ENCODE measurements at places on chromosomes 6 and 20. TPM values are rescaled to one million over a fixed set of nuclear protein-coding genes. Genes with fewer than 3 reads are reported as not detected.

PDYN gene
- total RNA-seq: not detected

TFAP2C gene
- total RNA-seq: not detected

TENT5A gene
- 0.48 TPM for total RNA-seq

MATN4 gene
- not detected for total RNA-seq

SYCP2L gene
- total RNA-seq: not detected

- no peak overlapping the region for H3K27ac ChIP-seq
- no peaks in the 10 kb centered on the region for H3K27me3 ChIP-seq
- no peaks in the 10 kb centered on the region for H3K36me3 ChIP-seq
- H3K4me1 ChIP-seq: no peaks in the 10 kb centered on the region
- DNase-seq: no peak
These were observed 16.9 kb upstream of the SLC22A16 start for GRCh38 chr6:110493253-110493800.

DNA sequence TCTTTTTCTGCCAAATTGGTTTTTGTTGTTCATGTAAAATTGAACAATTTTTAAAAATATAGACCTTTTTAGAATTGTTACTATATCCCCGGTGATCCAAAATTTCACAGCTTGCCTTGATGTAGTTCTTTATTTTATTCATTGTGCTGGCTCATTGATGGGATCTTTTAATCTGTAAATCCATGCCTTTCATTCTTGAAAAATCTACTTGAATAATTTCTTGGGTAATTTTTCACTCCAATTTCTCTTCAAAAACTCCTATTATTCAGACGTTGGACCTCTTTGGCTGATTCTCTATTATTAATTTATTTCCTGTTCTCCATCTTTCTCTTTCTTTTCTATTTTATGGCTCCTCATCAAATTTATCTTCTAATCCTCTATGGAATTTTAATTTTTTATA is 476.1 kb upstream of the CITED2 start:
- H3K4me1 ChIP-seq: no peaks in the 10 kb centered on the region
- H3K27ac ChIP-seq: no peak overlapping the region
- H3K4me3 ChIP-seq: no peak overlapping the region
- H3K27me3 ChIP-seq: no peaks in the 10 kb centered on the region
- H3K36me3 ChIP-seq: no peaks in the 10 kb centered on the region

- H3K27me3 ChIP-seq: no peaks in the 10 kb centered on the region
- H3K27ac ChIP-seq: no peak overlapping the region
- no peaks in the 10 kb centered on the region for H3K36me3 ChIP-seq
- DNase-seq: no peak
- H3K4me3 ChIP-seq: no peak overlapping the region
These were observed 218.6 kb downstream of the PKHD1 start for GRCh38 chr6:51868591-51869355.

DNA sequence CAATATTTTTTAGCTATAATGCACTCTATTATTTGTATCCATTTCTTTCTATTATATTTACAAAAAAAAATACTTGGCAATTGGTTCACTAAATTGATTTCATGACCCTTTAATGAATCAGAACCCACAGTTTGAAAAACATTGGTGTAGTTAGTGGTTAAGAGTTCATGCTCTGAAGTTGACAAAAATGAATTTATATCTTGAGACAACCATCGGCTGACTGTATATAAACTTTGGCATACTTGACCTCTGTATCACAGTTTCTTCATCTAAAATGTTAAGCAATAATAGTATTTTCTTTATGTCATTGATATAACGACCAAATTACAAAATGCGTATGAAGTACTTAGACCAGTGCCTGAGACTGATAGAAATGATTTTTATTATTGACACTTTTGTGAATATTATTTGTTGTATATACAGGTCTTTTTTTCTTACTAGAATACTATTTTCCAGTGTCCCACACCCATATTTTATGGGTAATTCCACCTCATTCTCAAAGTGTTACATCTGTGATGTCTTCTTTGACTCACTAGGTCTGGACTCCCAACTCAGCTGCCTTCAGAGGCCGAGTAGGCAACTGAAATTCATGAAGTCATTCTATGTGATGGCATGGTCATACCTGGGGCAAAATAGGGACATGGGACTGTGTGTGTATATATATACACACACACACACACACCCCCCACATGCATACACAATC is 459.2 kb downstream of the RFPL4B start:
- H3K4me1 ChIP-seq: no peaks in the 10 kb centered on the region
- no peak overlapping the region for H3K27ac ChIP-seq
- no peak overlapping the region for H3K4me3 ChIP-seq
- H3K27me3 ChIP-seq: no peaks in the 10 kb centered on the region
- no peak for DNase-seq

- H3K27me3 ChIP-seq: no peaks in the 10 kb centered on the region
- H3K4me3 ChIP-seq: no peak overlapping the region
- H3K4me1 ChIP-seq: no peaks in the 10 kb centered on the region
- H3K27ac ChIP-seq: no peak overlapping the region
These were observed 809.7 kb upstream of the ADGRB3 start for GRCh38 chr6:67825201-67825895.

- DNase-seq: peak; percentile 37
- peaks cover 21% of the 10 kb centered on the region for H3K4me1 ChIP-seq
- H3K4me3 ChIP-seq: peak overlapping the region; percentile 25
- H3K36me3 ChIP-seq: no peaks in the 10 kb centered on the region
These were observed 258.5 kb downstream of the KIF16B start for GRCh38 chr20:16314748-16315159.

DNA sequence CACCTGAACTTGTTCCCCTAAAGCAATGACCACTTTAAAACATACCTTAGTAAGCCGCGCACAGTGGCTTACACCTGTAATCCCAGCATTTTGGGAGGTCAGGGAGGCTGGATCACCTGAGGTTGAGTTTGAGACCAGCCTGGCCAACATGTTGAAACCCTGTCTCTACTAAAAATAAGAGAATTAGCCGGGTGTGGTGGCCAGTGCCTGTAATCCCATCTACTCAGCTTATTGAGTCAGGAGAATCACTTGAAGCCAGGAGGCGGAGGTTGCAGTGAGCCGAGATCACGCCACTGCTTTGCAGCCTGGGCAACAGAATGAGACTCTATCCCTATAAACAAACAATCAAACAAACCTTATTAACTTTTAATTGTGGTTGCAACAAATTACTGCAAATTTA is 1.6 kb upstream of the RAET1E start:
- H3K27me3 ChIP-seq: peaks cover 8% of the 10 kb centered on the region
- no peaks in the 10 kb centered on the region for H3K4me1 ChIP-seq
- no peaks in the 10 kb centered on the region for H3K36me3 ChIP-seq
- no peak overlapping the region for H3K27ac ChIP-seq
- DNase-seq: no peak

- H3K27ac ChIP-seq: no peak overlapping the region
- no peaks in the 10 kb centered on the region for H3K27me3 ChIP-seq
- H3K4me3 ChIP-seq: no peak overlapping the region
- no peaks in the 10 kb centered on the region for H3K36me3 ChIP-seq
These were observed 40.5 kb downstream of the HMGN3 start for GRCh38 chr6:79193971-79194370.

DNA sequence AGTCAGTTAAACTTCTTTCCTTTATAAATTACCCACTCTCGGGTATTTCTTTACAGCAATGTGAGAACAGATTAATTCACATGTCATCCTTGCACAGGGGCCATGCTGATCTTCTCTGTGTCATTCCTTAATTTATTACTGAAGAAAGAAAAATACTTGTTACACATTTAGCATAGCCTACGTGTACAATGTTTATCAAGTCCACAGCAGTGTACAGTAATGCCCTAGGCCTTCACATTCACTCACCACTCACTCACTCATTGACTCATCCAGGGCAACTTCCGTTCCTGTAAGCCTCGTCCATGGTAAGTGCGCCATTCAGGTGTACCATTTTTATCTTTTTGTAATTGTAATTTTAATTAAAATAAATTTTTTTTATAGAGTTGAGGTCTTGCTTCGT is 73.6 kb downstream of the RSPH3 start:
- DNase-seq: no peak
- H3K4me3 ChIP-seq: no peak overlapping the region
- no peak overlapping the region for H3K27ac ChIP-seq
- H3K36me3 ChIP-seq: no peaks in the 10 kb centered on the region
- H3K27me3 ChIP-seq: no peaks in the 10 kb centered on the region

DNA sequence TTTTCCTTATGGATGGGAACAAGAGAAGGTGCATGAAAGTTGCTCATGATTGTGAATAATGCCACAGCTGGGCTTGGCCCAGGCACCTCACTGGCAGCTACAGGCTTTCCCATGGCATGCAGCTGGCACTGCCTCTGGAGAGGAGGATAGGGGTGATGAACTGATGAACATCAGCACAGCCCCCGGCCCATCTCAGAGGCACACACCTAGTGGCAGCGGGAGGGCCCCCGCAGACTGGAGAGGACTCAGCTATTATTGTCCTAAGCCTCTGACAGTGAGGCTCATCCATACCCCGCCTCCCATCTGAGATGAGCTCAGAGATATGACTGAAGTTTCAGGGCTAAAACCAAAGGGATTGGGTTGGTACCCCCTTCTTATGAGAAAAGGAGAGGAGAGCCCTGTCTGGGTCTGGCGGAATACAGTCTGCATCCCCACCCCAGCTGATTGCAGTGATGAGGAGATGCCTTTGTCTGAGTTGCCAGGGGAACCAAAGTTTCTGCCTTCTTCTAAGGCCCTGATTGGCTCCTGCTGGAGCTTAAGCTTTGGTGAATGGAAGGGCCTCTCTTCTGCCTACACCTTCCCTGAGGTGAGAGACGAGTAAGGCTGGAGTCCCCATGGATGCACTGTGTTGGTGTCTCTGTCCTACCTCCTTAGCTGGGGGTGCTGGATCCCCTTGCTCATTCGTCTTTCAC is 27.6 kb upstream of the EPB41L1 start:
- no peaks in the 10 kb centered on the region for H3K36me3 ChIP-seq
- H3K27ac ChIP-seq: no peak overlapping the region
- H3K27me3 ChIP-seq: peaks cover 4% of the 10 kb centered on the region
- H3K4me3 ChIP-seq: no peak overlapping the region
- no peaks in the 10 kb centered on the region for H3K4me1 ChIP-seq

GRCh38 chr6:28296520-28297060 is 15.2 kb downstream of the PGBD1 start:
- DNase-seq: no peak
- H3K4me1 ChIP-seq: no peaks in the 10 kb centered on the region
- H3K27ac ChIP-seq: no peak overlapping the region
- no peaks in the 10 kb centered on the region for H3K27me3 ChIP-seq
- no peak overlapping the region for H3K4me3 ChIP-seq

DNA sequence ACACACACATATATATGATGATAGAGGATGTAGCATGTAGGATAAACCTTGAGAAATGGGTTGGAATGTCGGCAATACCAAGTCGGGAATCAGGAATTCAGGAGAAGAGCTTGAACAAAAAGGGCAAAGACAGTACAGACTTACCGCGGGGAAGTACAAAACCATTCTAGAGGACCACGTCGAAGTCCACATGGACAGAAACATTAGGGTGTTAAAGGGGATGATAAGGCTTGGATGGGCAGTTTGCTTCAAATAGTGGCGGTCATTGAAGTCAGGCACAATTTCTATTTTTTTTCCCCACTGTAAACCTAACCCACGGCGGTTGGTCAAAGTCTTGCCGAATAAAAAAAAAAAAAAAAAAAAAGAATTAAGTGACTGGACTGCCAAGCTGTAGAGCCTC is 766 bp upstream of the NUS1 start:
- H3K27ac ChIP-seq: peak overlapping the region; percentile 82
- H3K4me3 ChIP-seq: peak overlapping the region; percentile 74
- H3K36me3 ChIP-seq: no peaks in the 10 kb centered on the region
- DNase-seq: no peak
- no peaks in the 10 kb centered on the region for H3K4me1 ChIP-seq

DNA sequence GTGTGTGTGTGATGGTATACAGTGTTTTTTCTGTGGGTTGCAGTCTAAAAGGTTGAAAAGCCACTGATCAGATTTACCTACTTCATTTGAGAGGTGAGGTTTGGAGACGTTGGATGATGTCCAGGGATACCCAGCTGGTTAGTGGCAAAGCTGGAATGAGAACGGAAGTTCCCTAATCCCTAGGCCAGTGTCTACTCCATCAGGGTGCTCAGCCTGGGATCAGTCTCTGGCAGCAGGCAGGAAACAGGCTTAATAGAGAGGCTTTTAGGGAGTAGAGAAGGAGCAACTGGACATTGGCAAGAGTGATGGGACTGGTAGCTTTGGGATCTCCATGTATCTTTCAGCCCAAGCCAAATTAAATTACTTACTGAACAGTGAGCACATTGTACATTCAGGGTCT is 80.7 kb downstream of the C6orf52 start:
- no peak for DNase-seq
- no peaks in the 10 kb centered on the region for H3K4me1 ChIP-seq
- H3K4me3 ChIP-seq: no peak overlapping the region
- no peaks in the 10 kb centered on the region for H3K36me3 ChIP-seq

- H3K36me3 ChIP-seq: peaks cover 4% of the 10 kb centered on the region
- H3K27ac ChIP-seq: no peak overlapping the region
- no peak for DNase-seq
- H3K27me3 ChIP-seq: no peaks in the 10 kb centered on the region
These were observed 1.5 kb downstream of the ROMO1 start for GRCh38 chr20:35700625-35701148.

DNA sequence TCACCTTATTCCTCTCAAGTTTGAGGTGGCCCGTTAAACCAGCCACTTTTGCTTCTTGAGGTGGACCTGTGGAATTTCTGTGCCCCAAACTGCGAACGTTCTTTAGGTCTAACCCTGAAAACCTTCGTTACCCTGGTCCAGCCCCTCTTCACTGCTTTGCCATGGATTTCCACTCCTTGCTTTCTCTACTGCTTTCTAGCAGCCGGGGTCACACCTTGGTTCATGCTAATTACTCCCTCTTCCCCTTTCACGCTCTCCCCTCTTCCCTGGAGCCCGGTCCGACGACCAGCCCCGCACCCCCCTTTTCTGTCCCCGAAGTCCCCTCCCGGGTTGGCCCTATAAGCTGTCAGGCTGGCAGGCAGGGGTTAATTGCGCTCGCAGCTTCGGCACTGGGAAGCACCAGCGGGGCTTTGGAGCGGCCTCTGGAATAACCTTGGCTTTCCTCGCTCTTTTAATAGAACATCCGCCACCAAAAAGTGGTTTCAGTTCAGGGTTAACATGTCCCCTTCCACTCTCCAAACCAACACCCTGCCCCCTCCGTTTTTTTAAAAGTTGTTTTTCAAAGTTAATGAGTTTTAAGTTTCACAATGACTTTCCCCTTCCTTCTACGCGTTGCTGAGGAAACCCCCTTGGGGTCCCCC is 1.4 kb upstream of the HIVEP1 start:
- no peaks in the 10 kb centered on the region for H3K27me3 ChIP-seq
- peaks cover 8% of the 10 kb centered on the region for H3K4me1 ChIP-seq
- DNase-seq: no peak
- H3K4me3 ChIP-seq: peak overlapping the region; percentile 68
- H3K36me3 ChIP-seq: 0 out of 2 replicates have a peak, but pooled peaks cover 4% of the 10 kb centered on the region

GRCh38 chr6:144617708-144618107 is 332.6 kb downstream of the UTRN start:
- H3K36me3 ChIP-seq: no peaks in the 10 kb centered on the region
- peaks cover 3% of the 10 kb centered on the region for H3K4me1 ChIP-seq
- no peak overlapping the region for H3K27ac ChIP-seq
- H3K27me3 ChIP-seq: no peaks in the 10 kb centered on the region
- H3K4me3 ChIP-seq: no peak overlapping the region
